ENCODE measurements at places on chromosomes 7 and 10.
A peak's percentile ranks its signal among the peaks of the same experiment; 100 is the strongest.

- DNase-seq = no peak
Observed at GRCh38 chr7:67754651-67755050, 758.0 kb downstream of the TYW1 start.

DNA sequence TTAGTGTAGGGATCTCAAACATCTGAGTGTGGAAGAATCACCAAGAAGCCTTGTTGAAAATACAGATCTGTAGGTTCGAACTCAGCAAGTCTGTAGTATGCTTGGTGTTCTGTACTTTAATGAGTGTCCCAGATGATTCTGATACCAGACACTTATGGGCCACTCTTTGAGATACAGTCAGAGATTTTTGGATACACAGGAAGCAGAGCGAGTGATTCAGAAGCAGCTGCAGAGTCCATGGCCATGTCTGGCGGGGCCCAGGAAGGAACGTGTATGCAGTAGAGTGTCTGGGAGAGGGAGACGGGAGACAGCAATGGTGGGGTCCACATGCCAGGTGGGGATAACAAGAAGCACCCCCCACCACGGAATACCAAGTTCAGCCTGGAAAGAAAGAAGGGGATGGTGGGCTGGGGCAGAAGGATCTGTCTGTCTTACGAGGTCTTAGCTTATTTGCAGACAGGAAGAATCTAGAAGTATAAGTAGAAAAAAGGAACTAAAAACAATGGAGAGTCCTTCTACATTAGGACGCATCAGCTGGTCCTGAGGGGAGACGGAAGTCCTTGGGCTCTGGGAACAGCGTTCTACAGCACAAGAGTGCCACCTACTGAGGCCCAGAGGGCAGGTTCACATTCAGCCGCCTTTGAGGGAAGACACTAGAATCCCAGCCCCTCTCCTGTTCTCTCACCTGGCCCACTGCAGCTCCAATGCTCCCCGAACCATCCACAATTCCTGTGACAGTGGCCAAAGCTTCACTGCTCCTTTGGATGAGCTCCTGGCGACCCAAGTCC, 55.4 kb downstream of the SLC37A3 start:
- DNase-seq = peak; percentile 87

GRCh38 chr10:26831936-26832335, 28.8 kb downstream of the ABI1 start:
- DNase-seq = no peak

- no peak for DNase-seq
Observed at GRCh38 chr10:80172896-80173295, 32.4 kb downstream of the ANXA11 start.

- DNase-seq = no peak
Observed at GRCh38 chr7:141837683-141838082, 3.6 kb downstream of the PRSS37 start.

DNA sequence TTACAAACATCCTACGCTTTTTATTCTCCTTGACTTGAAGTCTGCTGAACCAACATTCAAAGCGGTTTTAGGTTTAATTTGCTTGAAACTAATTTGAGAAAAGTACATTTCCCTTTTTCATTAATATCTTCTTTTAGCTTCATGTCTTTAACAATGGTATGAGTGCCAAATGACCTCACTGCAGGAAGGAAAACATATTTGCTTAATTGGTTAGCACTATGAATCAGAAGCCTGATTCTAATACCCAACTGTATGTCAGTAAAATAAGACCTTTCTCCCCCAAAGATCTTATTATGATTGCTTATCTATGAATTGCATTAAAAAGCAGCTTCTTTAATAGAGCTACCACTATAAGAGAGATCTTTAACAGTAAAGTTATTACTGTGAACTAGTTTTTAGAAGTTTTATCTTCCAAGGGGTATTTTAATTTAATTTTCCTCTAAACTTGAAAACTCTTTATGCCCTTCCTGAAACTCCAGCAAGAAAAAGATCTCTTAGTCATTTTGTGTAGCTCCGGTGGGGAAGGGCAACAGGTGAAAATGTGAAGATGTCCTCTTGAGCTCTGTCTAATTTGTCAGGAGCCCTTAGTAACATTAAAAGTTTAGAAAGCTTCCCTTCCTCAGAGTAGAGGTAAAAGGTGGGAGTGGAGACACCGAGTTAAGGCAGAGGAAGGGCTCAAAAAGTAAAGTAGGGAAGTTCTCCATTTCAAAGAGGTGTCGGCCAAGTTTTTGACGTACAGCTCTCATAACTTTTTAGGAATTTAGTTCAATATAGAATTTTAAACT, 6.1 kb downstream of the COL1A2 start:
- DNase-seq = no peak
